ENCODE measurements at places on chromosomes 12 and 14.

- DNase-seq = no peak
- H3K27ac ChIP-seq = no peak overlapping the region
- H3K4me1 ChIP-seq = no peaks in the 10 kb centered on the region
- H3K36me3 ChIP-seq = no peaks in the 10 kb centered on the region
- no peaks in the 10 kb centered on the region for H3K27me3 ChIP-seq
- no peak overlapping the region for H3K4me3 ChIP-seq
Measured at GRCh38 chr12:24232531-24232930, 283.1 kb upstream of the SOX5 start.

DNA sequence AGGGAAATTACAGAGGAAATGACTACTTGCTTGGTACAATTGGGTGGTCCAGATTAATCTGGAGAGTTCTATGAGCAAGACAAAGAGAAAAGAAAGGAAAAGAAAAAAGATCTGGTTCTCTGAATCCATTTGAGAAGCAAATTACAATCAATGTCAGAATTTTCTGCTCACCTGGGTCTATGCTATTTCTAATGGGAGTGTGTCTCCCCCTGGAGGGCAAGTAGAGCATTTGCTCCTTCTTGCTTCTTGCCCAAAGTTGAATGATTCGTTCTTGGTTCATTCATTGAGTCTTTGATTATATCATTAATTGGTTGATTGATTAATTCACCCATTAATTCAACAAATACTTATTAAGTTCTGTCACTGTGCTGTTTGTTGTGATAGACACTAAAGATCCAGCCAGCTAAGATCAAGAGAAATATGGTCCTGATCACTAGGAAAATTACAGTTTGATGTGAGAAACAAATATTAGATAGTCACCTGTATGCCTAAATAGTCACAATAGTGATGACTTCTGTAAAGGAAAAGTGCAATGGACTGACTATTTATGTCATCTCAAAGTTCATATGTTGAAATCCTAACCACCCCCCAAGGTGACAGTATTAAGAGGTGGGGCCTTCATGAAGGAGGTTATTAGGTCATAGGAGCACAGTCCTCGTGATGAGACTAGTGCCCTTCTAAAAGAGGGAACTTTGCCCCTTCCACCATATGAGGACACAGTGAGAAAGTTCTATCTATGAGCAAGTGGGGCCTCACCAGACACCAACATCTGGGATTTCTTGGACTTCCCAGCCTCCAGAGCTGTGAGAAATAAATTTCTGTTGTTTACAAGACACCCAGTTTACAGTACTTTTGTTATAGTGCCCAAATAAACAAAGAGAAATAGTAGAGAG is 8.0 kb upstream of the ASB8 start:
- H3K27ac ChIP-seq = no peak overlapping the region
- no peaks in the 10 kb centered on the region for H3K36me3 ChIP-seq
- no peaks in the 10 kb centered on the region for H3K4me1 ChIP-seq
- no peaks in the 10 kb centered on the region for H3K27me3 ChIP-seq

- H3K4me1 ChIP-seq = no peaks in the 10 kb centered on the region
- H3K4me3 ChIP-seq = no peak overlapping the region
- DNase-seq = no peak
- no peak overlapping the region for H3K27ac ChIP-seq
- no peaks in the 10 kb centered on the region for H3K36me3 ChIP-seq
Measured at GRCh38 chr12:48750769-48751356, 34.4 kb upstream of the CCNT1 start.

GRCh38 chr12:15118955-15119354 is 102.3 kb downstream of the RERG start:
- no peak overlapping the region for H3K4me3 ChIP-seq
- H3K27ac ChIP-seq = no peak overlapping the region
- DNase-seq = no peak
- no peaks in the 10 kb centered on the region for H3K4me1 ChIP-seq
- no peaks in the 10 kb centered on the region for H3K36me3 ChIP-seq

DNA sequence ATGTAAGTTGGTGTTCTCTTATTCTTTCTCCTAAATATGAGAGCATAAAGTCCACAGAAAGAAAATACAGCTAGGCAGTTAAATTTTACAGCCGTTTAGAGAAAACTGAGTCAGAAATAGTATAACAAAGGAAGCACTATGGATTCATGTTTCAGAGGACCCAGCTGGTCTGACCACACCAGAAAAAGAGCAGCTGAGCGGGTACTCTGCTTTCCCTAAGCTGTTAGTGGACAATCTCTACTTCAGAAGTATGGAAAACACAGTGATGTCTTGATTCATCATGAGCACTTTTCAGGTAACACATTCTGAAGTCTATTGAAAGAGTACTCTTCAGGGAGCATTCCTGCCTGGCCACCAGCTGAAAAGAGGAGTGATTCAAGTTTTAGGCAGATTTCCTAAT is 12.4 kb downstream of the PPM1H start:
- H3K4me3 ChIP-seq = no peak overlapping the region
- no peak for DNase-seq
- no peak overlapping the region for H3K27ac ChIP-seq
- no peaks in the 10 kb centered on the region for H3K36me3 ChIP-seq
- H3K4me1 ChIP-seq = no peaks in the 10 kb centered on the region
- H3K27me3 ChIP-seq = no peaks in the 10 kb centered on the region

DNA sequence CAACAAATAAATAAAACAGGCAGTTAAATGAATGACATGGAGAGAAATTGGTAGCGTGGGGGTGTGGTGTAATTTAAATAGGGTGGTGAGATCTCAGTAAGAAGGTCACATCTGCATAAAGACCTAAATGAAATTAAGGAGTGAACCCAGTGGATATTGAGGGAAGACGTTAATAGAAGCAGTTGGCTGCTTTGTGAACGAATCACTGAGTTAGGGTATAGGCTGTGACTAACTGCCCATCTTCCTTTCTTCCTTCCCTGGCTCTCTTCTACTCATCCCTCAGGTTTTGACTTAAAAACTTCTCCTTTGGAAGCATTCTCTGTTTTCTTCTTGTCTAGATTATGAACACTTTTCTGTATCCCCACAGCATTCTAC is 64.7 kb downstream of the BTG1 start:
- H3K27me3 ChIP-seq = no peaks in the 10 kb centered on the region
- DNase-seq = no peak
- H3K27ac ChIP-seq = no peak overlapping the region
- H3K4me3 ChIP-seq = peak overlapping the region; percentile 30
- H3K4me1 ChIP-seq = peaks cover 56% of the 10 kb centered on the region

DNA sequence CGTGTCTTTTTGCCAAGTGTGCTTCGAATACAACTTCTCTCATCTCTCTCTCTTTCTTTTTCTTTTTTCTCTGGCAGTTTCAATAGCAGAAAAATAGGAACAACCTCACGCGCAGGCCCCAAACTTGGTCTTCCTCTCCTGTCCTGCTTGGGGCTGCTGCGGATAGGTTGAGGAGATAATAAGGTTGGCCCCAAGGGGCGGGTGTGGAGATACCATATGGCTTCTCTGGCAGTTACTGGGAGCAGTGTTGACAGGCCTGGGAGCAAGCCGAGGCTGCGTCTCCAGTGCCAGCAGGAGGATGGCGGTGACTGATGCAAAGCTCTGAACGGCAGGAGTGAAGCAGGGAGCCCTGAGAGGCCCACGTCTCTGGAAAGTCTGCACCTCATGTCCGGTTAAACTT is 89.5 kb upstream of the MANSC4 start:
- DNase-seq = no peak
- H3K27me3 ChIP-seq = no peaks in the 10 kb centered on the region
- no peaks in the 10 kb centered on the region for H3K36me3 ChIP-seq
- H3K4me1 ChIP-seq = no peaks in the 10 kb centered on the region
- H3K4me3 ChIP-seq = no peak overlapping the region

DNA sequence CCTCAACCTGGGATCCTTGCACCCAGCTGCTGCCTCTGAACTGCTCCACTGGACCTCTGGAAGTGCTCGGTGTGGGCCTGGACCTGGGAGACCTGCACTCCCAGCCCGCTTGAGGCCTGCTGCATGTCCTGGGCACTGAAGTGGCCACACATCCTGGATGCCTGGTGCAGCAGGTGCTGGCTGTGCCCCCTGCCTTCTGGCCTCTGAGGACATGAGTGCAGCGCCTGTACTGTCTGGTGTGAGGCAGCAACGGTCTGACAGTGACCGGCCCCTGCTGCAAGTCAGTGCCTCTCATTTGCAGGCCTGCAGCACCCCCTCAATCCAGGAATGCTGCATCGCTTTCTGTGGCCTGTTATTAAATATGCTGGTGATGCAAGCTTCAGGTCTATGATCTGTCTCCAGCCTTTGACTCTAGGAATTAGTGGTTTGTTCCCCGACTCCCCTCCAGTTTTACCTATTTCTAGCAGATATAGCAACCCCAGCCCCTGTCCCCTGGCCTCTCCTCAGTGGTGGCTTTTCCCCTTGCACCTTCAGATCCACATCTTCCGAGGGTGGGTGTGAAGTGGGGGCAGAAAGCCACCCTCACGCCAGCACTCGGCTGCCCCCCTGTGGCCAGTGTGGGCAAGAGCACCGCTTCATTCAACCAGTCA is 3.6 kb downstream of the SMIM41 start:
- no peak overlapping the region for H3K27ac ChIP-seq
- peaks cover 4% of the 10 kb centered on the region for H3K4me1 ChIP-seq
- DNase-seq = peak; percentile 58
- no peak overlapping the region for H3K4me3 ChIP-seq
- no peaks in the 10 kb centered on the region for H3K27me3 ChIP-seq
- no peaks in the 10 kb centered on the region for H3K36me3 ChIP-seq

GRCh38 chr14:79643132-79643531 is 568.2 kb downstream of the DIO2 start:
- no peaks in the 10 kb centered on the region for H3K36me3 ChIP-seq
- H3K27me3 ChIP-seq = no peaks in the 10 kb centered on the region
- no peaks in the 10 kb centered on the region for H3K4me1 ChIP-seq
- H3K27ac ChIP-seq = no peak overlapping the region
- DNase-seq = no peak

DNA sequence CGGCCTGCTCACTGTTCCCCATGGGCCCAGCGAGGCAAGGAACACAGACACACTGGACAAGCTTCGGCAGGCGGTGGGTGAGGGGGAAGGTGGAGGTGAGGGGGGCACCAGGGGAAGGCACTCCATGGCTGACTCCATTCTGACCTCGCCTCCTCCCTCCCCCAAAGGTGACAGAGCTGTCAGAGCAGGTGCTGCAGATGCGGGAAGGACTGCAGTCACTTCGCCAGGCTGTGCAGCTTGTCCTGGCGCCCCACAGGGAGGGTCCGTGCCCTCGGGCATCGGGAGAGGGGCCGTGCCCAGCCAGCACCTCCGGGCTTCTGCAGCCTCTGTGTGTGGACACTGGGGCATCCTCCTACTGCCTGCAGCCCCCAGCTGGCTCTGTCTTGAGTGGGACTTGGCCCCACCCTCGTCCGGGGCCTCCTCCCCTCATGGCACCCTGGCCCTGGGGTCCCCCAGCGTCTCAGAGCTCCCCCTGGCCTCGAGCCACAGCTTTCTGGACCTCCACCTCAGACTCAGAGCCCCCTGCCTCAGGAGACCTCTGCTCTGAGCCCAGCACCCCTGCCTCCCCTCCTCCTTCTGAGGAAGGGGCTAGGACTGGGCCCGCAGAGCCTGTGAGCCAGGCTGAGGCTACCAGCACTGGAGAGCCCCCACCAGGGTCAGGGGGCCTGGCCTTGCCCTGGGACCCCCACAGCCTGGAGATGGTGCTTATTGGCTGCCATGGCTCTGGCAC is 10.6 kb downstream of the MCRS1 start:
- peaks cover 34% of the 10 kb centered on the region for H3K36me3 ChIP-seq
- H3K4me3 ChIP-seq = no peak overlapping the region
- no peak overlapping the region for H3K27ac ChIP-seq
- DNase-seq = no peak

- H3K27me3 ChIP-seq = no peaks in the 10 kb centered on the region
- DNase-seq = no peak
- no peaks in the 10 kb centered on the region for H3K4me1 ChIP-seq
Measured at GRCh38 chr12:58500399-58500798, 419.9 kb downstream of the LRIG3 start.

- H3K27me3 ChIP-seq = no peaks in the 10 kb centered on the region
- no peak for DNase-seq
- H3K27ac ChIP-seq = no peak overlapping the region
Measured at GRCh38 chr12:50065726-50066310, 8.4 kb downstream of the ASIC1 start.

- no peaks in the 10 kb centered on the region for H3K4me1 ChIP-seq
- H3K27me3 ChIP-seq = no peaks in the 10 kb centered on the region
- no peak overlapping the region for H3K27ac ChIP-seq
- no peak overlapping the region for H3K4me3 ChIP-seq
Measured at GRCh38 chr12:83931451-83931850, 981.1 kb downstream of the SLC6A15 start.

- no peaks in the 10 kb centered on the region for H3K27me3 ChIP-seq
- H3K27ac ChIP-seq = no peak overlapping the region
- no peak overlapping the region for H3K4me3 ChIP-seq
- no peaks in the 10 kb centered on the region for H3K36me3 ChIP-seq
- H3K4me1 ChIP-seq = no peaks in the 10 kb centered on the region
Measured at GRCh38 chr12:116779597-116779996, 41.5 kb downstream of the RNFT2 start.

- no peak for DNase-seq
- H3K36me3 ChIP-seq = no peaks in the 10 kb centered on the region
- no peak overlapping the region for H3K4me3 ChIP-seq
- no peak overlapping the region for H3K27ac ChIP-seq
- peaks cover 7% of the 10 kb centered on the region for H3K4me1 ChIP-seq
- peaks cover 30% of the 10 kb centered on the region for H3K27me3 ChIP-seq
Measured at GRCh38 chr14:36662543-36663403, 1.1 kb downstream of the PAX9 start.

DNA sequence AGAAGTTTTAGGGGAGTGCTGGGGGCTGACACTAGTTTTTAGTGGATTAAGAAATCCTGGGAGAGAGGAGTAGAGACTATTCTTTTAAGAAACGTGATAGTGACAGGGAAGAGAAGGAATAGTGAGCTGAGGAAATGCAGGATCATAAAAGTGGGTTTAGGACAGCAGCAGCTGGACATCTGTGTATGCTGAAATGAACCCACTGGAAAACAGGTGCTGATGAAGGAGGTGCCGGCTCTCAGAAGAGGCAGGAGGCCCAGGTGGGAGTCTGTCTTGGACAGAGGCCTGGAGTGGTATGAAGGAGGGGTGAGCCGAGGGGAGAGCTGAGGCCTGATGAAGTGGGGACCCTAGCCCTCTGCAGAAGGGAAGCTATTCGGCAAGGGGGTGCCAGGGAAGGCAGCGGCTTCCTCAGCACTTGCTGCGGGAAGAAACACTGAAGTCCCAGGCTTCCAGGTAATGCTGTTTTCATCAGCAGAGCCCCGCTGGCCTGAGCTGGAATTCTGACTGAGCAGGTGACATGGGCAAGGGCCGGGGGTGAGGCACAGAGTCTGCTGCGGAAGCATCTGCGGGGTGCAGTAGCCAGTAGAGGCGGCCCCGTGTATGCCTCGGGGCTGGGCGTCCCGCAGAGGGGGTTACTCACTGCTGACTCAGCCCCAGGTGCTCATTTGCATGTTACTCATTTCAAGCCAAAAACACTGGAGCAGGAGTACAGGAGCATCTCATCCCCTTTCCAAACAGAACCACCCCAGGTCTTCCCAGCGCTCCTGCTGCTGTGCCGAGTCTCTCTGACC is 89.7 kb downstream of the TMCC3 start:
- DNase-seq = no peak
- no peaks in the 10 kb centered on the region for H3K27me3 ChIP-seq
- no peaks in the 10 kb centered on the region for H3K4me1 ChIP-seq
- H3K4me3 ChIP-seq = no peak overlapping the region
- H3K36me3 ChIP-seq = no peaks in the 10 kb centered on the region
